ENCODE measurements at places on chromosomes 12 and 14.
A peak's percentile ranks its signal among the peaks of the same experiment; 100 is the strongest.

DNA sequence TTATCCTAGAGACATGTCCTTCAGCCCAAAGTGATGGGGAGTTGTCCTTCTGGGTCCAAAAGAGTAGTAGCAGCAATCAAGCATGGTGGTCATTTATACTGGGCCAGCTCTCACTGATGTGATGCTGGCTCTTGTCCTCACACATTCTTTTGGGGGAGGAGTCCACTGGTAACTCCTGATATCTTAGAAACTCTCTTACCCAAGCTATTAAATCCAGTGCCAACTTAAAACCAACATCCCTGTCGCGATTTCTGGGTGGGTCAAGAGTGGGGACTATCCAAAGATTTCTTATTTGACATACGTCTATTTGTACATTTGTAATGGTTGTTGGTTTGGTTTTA lies 24.6 kb downstream of the DDX47 start:
- no peak for DNase-seq

- no peak for DNase-seq
Measured at GRCh38 chr12:18683327-18684013, 54.3 kb downstream of the PLCZ1 start.

DNA sequence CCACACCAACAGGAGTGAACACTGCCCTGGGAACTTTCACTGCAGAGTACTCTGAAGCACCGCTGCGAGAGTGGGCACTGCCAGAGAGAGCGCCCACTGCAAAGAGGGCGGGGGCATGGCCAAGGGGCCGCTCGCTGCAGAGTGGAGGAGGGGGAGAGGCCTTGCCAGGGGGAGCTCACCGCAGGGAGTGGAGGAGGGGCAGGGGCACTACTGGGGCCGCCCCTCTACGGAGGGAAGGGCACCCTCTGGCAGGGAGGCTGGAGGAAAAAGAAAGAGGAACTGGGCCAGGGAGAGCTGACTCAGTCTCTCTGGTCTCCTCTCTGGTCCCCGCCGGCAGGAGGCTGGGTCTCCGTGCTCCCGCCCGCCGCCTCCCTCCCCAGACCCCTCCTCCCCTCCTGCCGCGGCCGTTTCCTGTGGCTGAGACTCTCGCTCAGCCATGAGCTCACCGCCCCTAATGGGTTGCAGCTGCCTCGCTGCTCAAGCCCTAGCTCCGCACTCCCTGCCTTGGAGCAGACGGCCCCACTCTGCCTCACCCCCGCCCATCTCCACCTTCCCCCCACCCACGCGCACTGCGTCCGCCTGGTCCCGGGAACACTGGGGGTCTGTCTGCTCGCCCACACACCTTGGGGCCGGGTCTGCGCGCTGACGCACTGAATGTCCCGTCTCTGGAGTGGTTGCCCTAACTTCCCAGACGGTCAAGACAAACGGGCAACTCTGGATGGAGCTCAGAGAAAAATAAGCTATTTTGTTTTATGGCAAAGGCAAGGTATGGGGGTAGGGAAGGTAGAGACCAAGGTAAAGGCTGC lies 1.3 kb downstream of the ARHGEF40 start:
- peak; percentile 78 for DNase-seq

DNA sequence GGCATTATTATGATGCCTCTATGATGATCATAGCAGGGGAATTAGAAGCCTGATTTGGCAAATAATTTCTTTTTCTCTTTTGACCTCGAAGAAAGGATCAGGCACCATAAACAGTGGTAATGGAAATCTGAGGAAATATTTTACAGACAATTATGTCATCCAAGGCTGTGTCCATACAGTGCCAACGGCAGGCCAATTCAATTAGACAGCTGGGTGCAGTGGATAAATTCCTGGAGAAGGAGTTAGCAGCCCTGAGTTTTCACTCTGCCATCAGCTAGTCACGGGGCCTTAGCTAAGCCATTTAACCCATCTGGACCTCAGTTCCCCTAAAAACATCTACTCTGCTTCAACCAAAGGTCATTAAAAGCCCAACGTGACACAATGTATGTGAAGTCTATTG lies 4.1 kb downstream of the TPH2 start:
- DNase-seq: peak; percentile 75

GRCh38 chr14:80117876-80118275 lies 93.4 kb downstream of the DIO2 start:
- peak; percentile 98 for DNase-seq

DNA sequence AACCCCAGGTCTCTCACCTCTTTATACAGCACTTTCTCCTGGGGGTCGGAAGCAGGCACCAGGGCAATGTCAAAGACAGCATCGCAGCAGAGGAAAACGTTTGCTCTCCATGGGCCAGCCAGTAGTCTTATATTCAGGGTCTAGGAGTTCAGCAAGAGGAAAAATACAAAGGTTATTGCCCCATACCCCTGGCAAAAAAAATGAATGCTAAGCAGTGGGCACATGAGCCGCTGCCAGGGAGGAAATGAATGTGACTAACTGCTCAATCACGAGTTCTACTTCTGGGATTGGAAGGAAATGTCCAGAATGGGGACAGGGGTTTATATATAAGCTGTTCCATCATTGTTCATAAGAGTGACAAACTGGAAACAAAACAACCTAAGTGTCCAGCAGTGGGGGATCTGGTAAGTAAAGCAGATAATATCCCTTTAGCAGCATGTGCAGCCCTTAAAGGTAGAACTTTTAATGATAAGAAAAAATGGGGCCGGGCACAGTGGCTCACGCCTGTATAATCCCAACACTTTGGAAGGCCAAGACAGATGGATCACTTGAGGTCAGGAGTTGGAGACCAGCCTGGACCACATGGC lies 53.8 kb downstream of the PHETA1 start:
- no peak for DNase-seq

DNA sequence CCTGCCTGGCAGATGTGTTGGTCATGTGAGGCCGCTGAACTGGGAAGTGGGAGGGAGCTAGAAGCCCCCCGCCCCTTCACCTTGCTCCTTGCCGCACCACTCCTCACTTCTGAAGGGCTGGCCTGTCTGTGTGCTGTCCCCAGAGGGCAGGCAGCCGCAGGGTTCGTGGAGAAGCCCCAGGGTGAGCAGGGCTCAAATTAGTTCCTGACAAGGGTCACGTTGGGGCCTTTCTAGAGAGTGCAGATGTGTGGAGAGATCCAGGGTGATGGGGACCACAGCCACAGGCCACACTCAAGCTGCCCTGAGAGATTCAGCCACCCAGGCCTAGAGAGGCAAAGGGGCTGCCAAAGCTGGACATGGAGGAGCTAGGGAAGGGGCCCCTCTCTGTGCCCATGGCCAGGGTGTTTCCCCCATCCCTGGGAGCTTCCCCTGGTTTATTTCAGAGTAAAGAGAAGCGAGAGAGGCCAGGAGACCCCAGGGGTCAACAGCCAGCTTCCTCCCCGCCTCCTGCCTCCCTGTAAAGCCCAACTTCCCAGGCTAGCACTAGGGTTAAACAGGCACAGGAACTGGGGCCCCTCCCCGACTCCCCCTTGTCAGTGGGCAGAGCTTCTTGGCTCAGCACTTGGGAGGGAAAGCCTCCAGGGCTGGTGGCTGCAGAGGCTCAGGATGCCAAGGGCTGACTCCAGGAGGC lies 16.2 kb downstream of the SLC25A29 start:
- DNase-seq: no peak

All from NCI-H524 (cell line).